ENCODE measurements at places on chromosomes 6 and 20.

DNA sequence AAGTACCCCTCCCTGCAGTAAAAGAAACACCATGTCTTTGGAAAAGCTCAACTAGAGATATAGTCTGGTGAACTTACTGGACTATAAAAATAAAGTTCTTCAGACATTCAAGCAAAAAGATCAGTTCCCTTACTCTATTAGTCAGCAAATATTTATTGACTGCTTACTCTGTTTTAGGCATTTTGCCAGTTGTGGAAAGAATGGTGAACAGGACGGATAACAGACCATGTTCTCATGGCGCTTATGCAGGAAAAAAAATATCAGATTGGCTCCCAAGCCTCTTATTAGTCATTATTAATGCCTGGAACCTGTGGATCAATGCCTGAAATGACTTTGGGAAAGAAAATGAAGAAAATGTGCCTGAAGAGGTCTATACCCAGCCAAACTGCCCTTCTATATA is 282.2 kb upstream of the EPHA7 start:
- DNase-seq, result no peak

DNA sequence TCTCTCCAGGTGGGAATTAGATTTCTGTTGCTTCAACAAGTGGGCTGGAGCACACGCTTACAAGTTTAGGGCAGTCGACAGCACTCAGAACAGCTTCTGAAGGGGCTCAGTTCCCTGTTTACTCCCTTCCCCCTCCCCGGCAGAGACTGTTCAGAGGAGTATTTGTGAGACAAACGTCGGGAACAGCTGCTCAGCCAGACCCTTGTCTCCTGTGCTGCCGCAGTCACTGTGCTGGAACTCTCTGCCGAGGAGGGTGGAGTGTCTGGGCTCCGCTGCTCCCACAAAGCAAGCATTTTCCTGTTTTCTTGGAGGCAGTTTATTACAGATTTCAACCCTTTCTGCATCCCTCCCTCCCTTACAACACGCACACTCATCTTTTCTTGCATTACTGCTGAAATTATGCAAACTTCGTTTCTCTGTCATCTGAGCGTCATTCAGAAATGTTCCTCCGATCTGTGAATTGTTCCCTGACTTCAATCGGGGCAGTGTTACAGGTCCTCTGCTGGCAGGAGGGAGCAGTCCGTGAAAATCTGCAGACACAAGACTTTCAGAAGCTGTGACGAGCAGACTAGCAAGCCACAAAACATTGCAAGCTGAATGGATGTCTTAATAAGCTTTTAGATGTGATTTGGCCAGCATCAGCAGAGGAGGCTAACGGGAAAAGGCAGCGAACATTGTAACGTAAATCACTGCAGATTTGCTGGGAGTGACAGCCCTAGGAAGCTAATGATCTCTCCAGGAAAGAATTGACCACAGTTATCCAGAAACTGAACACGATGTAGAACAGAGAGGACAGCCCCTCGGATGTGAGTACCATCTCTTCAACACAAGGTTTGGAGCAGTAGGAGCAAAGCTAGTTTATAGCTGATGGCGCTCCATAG is 76.2 kb downstream of the LYRM2 start:
- DNase-seq, result peak; percentile 42

DNA sequence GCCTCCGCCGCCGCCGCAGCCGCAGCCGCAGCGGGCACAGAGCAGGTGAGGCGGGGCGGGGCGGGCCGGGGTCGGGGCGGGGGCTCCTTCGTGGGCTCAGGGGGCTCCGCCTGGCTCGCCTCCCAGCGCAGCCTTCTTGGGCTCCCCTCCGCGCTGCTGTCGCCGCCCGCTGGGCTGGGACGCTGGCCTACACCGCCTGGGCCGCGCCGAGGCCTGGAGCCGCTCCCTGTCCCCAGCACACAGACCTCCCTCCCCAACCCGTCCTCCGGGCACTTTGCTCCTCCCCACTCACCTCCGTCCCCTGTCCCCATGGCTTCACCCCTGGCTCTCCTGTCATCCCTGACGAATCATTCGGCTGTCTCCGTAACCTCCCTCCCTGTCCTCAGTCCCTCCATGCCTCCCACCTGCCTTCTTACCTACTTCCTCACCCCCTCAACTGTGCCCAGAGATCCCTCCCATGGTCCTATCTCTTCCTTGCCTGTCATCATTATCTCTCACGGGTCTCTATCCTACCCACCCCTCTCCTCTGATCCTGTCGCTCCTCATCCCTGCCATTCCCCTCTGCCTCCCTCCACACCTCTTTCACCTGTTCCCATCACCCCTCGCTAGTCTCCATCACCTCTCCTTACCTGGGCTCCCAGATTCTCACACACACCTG is 512 bp downstream of the TTBK1 start:
- no peak for DNase-seq

DNA sequence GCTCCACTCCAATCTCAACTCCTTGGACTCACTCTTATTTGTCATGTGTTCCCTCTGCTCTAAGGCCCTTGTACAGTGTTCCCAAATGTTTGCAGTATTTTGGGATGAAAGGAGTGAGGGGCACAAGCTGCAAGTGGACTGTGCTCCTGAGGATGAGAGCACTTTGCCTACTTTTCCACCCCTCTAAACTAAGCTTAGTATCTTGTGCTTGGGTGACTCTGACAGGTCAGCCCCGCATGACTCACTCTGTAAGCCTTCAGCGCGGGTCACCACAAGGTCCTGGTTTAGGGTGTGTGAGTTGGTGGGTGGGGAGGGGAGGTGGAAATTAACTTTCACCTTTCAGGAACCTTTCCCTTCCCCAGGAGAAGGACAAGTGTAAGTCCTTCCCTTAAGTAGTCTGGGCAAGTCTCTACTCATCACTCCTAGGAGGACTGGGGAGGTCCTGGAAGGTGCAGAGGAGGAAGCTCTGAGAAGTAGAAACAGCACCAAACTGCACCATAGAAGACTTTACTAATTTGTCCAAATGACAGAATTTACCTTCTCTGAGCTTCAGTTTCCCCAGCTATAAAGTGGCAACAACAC is 68.8 kb upstream of the EPB41L1 start:
- no peak for DNase-seq

GRCh38 chr20:37803438-37804307 is 99.3 kb upstream of the VSTM2L start:
- DNase-seq, result no peak

DNA sequence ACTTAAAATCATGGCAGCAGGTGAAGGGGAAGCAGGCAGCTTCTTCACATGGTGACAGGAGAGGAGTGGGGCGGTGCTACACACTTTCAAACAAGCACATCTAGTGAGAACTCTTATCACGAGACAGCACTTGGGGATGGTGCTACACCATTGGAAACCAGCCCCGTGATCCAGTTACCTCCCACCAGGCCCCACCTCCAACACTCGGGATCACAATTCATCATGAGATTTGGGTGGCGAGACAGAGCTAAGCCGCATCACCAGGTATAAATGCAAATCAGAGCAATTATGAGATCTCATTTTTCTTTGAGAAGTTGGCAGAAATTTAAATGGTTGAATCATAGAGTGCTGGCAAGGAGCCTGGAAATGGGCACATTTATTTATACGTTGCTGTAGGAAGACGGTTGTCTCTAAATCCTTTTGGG is 31.4 kb downstream of the IGF2R start:
- DNase-seq, result no peak

- no peak for DNase-seq
Observed at GRCh38 chr6:123201869-123202372, 205.9 kb downstream of the CLVS2 start.

GRCh38 chr6:54846243-54846856 is at the start of gene FAM83B:
TSS of gene FAM83B (plus strand) at chr6:54846771. CDS start at chr6:54870247, 23,476 bp downstream.
- DNase-seq, result no peak

- no peak for DNase-seq
Observed at GRCh38 chr6:28523241-28523622, 2.4 kb upstream of the GPX5 start.

DNA sequence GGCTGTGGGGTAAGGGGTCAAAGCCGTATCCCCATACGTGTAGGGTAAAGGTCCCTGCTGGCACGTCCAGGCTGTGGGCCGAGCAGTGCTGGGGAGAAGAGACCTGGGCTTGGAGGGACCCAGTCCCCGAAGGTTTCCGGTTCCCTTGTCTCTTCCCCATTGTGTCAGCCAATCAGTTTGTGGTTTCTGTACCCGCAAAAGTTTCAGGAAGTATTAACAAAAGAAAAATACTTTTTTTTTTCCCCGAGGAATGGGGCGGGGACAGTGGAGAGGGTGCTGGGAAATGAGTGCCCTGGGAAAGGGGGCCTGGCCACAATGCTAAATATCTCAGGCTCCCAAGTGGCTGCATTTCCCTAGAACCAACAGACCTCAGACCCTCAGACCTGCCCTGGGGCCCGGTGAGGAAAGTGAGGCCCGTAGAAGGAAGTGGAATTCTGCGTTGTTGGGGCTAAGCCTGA is 15.2 kb upstream of the AMD1 start:
- no peak for DNase-seq

- no peak for DNase-seq
Observed at GRCh38 chr6:113809826-113810225, 47.3 kb upstream of the MARCKS start.

DNA sequence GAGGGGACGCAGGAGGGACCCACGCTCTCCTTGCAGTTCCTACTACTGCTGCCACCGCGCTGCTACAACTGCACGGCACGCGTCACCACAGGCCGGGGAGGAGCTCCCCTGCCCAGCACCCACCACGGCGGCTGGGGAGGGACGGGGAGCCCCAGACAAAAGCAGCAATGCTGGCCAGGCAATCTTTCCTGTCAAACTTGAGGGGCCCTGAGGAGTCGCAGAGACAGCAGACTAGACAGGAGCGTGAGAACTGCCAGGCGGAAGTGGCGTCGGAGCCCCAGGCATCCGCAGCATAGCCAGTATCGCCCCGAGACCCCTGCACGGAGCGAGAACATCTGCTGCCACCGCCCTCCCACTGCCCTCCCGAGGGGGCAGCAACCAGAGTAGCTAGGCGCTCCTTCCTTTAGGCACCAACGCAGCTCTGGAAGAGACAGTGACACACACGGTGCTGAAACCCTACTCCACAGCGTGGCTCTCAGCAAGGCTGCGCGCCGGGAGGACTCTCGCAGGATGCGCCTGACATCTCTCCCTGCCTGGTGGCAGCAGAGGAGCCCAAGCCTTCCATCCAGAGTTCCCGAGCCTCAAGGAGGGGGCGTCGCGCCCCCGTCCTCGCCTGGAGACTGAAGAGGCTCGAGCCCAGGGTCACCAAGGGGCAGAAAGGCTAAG is 2.2 kb downstream of the TAF4 start:
- DNase-seq, result no peak

- peak; percentile 66 for DNase-seq
Observed at GRCh38 chr6:132798869-132799538, 567 bp upstream of the SLC18B1 start.

- no peak for DNase-seq
Observed at GRCh38 chr6:43895656-43896328, 125.8 kb downstream of the VEGFA start.

DNA sequence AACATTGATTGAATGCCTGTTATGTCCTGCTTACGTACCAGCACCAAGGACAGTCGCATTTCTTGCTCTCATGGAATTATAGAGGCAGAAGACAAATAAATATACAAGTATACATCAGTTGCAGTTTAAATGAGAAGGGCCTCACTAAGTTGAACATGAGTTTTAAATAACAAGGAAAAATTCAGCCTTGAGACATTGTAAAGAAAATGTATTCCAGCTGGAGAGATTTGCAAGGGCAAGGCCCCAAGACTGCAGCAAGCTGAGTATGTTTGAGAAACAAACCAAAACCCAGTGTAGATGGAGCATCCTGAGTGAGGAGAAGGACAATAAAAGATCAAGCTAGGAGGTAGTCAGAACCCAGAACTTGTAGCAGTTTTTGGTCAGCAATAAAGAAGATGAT is 123.2 kb upstream of the BMP5 start:
- no peak for DNase-seq

DNA sequence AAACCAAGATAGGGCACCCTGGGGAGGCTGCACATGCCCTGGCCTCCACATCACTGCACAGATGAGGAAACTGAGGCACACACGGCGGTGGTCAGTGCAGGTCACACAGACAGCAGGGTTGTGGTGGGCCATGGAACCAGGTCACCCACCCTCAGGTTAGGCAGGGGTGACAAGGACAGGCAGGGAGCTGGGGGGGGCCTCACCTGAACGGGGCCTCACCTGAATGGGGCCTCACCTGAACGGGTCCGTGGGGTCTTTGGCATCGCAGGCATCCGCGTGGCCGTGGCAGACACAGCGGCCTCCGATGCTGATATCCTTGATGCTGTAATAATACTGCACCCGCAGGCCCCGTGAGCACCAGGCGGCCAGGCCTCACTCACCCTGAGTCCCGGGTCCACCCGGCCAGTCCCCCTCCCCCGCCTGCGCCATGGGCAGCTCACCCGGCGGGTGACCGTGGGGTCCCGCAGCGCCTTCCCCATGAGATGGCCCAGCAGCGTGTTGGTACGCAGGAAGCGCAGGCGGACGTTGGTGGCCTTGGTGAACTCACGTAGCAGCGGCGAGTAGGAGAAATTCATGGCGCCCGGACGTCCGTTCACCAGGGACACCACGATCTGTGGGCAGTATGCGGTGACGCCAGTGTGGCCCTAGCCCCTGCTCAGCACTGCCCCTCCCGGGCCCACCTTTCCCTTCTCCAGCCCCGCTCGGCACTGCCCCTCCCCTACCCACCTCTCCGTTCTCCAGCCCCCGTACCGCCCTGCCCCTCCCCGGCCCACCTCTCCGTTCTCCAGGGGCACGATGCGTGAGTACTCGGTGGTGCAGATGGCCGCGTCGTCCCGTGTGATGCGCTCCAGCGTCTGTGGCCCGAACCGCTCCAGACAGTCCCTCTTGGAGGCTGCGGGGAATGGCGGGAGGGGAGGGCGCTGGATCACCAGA is 15.4 kb downstream of the LAMA5 start:
- DNase-seq, result no peak

GRCh38 chr6:116836606-116837342 is 7.9 kb upstream of the GPRC6A start:
- no peak for DNase-seq

DNA sequence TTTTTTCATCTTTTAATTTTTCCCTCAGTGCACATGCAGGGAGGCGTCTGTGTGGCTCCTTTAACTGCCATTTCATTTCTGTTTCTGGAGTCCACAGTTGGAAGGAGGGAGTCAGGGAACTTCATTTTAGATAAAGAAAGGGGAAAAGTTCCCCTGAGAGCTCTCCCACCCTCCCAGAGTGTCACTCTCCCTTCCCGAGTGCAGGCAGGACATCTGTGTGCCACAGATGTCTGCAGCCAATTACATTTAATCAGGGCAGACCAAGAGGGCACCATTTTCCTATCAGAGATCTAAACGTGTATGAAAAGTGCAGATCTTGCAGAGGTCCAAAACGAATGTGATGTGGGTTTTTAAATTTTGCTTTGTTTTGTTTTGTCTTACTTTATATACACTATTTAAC is 96.6 kb downstream of the PXDC1 start:
- peak; percentile 79 for DNase-seq
